ENCODE measurements at places on chromosomes 3 and 15.

GRCh38 chr3:143280984-143281383 lies 161.4 kb downstream of the CHST2 start:
- no peak for DNase-seq

DNA sequence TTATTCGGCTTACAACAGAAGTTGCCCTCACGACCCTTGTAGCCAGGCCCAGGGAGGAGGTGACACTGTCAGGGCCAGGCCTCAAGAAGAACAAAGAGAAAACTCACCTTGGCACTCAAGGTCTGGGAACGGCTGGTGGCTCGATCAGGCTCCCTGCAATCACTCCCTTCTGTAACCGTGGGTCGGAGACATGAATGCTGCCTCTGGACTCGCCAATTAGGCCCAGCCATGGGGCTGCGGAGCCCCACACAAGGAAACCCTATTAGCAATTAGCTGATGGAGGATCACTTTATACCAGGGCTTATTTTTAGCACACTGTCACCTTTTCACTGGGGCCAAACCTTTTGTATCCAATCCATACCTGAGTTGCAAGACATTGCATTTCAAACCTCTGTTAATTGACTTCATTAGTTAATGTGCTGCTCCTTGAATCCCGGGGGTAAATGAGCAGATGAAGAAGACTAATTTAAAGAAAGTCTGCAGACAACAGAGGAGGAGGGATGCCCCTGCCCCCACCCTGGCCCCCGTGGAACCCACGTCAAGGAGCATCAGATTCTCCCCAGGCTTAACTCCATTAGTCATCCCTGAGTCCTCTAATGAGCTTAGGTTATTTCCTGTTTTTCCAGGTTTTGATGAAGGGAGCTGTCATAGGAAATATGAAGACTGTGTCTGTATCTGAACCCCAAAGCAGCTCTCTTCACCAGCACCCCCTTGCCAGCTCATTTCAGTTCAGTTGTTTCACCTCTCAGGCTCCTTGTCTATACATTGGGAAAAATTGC lies 255.3 kb downstream of the RORA start:
- no peak for DNase-seq

DNA sequence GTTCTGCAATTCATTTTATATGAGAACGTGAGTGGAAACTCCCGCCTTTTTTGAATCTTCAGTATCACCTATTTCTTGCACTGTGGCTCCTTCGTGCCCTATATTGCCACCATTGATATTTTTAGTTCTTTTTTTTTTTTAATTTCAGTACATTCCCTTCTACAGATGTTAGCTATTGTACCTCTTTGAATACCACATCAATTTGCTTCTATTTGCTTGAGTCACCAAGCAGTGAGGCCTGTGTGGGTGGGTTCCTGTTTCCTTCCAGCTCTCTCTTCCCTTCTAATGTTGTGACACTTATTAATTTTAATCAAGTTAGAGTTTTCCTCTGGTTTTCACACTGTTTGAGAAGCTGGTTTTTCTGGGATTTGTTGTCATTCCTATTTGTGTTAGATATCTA lies 8.7 kb downstream of the HACD2 start:
- DNase-seq = no peak

GRCh38 chr3:168794427-168794826 lies 698.7 kb upstream of the GOLIM4 start:
- DNase-seq = no peak

DNA sequence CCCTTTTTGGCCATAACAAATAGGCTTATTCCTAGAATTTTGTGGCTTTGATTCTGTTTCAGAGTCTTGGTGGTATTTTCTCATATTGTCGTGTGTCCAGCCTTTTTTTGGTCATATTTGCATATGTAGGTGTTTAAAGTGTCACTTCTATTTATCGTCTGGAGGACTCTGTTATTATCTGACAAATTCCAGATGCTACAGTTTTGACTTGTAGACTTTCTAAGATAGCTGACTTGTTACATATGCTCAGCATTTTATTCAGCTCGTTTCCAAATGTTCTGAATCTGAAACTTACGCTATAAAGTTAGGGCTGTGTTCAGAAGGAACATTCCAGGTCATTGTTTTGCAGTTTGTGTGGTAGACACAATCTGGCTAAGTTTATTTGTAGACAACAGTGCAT lies 1.9 kb downstream of the PPP4R2 start:
- DNase-seq = no peak

DNA sequence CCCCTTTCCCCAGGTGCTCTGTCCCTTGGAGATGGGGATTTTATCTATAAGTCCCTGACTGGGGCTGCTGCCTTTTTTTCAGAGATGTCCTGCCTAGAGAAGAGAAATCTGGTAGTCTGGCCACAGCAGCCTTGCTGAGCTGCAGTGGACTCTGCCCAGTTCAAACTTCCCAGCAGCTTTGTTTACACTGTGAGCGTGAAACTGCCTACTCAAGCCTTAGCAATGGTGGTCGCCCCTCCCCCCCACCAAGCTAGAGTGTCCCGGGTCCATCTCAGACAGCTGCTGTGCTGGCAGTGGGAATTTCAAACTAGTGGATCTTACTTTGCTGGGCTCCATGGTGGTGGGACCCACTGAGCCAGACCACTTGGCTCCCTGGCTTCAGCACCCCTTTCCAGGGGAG lies 38.9 kb downstream of the TMEM266 start:
- DNase-seq = no peak

DNA sequence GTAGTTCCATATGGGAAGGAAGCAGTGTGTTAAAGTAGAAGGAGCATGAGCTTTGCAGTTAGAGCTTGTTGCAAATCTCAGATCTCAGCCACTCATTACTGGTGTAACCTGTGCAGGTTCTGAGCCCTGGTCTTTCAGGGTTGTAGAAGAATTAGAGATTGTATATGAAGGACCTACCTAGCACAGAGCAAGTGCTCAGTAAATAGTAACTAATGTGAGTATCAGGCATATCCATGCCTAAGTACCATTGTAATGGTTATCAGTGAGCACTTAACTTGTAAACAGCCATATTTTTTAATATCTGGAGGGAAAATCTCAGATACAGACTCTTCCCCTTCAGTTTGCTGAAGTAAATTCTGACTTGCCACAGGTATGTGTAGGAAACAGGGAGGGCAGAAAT lies 59.3 kb downstream of the MAP6D1 start:
- DNase-seq = no peak

DNA sequence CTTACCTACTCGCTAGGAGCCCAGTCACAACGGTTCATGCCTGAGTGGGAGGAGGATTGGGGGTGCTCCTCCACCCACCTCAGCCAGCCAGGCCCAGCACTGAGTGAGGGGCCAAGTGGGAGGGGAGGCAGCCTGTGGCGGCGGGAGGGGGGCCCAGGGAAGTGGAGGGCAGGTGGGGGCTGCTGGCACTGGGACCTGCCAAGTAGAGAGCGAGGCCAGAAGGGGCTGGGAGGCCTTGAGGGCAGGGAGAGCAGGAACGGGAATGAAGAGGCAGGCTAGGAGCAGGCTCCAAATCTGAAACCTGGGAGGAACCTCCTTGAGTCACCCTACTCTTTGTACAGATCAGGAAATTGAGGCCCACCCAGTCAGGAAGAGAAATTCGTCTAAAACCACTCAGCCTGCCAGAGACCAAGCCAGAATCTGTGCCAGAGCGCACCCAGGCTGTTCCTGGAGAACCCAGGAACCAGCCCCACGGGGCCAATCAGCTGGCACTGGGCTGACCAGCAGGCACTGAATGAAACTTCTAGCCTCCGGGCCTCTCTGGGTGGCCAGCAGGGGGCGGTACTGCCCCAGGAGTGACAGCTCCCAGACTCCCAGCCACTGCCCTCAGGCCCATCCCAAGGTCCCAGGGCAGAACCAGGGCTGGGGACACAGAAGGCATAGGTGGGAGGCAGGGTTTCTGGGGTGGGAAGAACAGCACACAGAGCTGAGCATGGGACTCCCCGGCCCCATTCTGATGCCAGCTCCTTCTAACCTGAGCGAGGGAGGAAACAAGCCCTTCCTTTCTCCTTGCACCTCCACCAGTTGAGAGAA lies 14.8 kb upstream of the CYP11A1 start:
- peak; percentile 93 for DNase-seq

GRCh38 chr3:128011140-128011539 lies 41.1 kb upstream of the SEC61A1 start:
- peak; percentile 89 for DNase-seq

DNA sequence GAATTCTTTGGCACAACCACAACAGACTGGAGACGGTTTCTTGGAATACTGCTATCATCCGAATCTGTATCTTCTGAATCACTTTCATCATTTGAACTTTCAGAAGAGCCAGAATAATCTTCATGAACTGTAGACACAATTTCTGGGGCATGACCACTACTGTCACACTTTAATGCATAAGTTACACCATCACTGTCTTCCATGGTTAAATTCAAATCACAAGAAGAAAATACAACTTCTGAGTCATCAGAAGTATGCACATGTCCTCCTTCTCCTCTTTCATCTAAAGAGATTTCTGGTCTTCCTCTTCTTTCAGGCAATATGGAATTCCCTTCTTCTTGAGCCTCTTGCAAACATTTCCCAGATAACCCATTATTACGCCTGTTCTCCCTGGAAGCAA lies 42.5 kb downstream of the SETD2 start:
- DNase-seq = no peak

DNA sequence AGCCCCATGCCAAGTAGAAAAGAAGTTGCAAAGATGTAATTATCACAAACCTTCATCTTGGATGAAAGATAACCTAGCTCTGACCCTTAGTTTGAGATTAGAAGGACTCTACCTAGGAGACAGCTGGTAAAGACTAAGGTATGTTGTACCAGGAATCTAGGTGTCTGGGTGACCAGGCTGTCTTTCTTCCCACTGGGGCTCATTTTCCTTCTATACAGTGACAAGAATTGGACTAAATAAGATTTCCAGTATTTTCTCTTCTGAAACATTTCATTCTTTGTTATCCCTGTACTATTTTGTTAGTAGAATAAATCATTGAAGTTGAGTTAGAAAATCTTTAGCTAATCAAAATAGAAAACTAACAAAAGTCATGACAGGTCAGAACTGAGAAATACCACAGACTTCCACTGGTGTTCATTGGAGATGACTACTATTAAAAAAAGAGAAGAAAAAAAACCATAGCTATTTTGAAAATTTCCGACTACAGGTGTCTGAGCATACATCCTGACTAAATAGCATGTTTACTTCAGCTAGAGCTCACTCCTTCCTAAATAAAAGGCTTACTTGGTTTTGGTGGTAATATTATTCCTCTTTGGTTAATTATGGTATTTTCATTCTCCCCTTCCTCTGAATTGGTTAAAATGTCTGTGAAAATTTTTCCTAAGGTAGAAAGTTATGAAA lies 10.1 kb downstream of the TGFBR2 start:
- DNase-seq = no peak

DNA sequence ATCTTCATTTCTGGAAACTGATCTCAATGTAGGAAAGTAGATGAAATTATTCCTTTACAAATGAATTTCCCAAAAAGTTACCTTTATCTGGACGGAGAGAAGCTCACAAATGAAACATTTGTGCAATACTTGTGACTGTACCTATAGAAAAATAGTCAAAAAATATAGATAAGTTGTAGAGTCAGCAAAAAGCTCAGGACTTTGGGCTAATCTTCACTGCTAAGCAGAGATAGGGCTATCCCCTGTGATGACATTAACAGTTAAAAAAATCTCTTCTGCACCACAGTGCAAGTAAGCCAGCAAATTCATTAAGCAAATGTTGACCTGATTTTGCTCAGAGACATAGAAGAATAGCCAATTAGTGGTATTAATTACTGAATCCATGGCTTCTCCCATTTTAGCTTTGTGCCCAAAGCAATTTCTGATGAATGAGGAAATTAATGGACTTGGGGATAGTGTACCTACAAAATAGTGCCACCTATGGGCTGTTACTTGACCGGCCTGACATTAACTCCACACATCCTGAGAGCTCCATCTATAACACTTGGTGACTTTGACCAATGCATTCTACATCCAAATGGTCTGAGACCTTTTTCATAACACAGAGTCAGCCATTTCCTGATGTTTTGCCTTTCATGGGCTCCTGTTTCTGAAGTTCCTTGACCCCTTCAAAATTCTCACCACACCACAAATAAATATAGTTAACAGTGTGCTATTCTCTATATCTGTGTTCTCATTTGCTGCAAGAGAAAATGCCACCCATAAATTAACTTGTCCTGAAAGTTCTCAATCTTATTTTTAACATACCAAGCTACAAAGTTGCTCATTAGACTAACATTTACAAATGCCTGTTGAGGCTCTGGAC lies 105.0 kb downstream of the SSR3 start:
- no peak for DNase-seq

DNA sequence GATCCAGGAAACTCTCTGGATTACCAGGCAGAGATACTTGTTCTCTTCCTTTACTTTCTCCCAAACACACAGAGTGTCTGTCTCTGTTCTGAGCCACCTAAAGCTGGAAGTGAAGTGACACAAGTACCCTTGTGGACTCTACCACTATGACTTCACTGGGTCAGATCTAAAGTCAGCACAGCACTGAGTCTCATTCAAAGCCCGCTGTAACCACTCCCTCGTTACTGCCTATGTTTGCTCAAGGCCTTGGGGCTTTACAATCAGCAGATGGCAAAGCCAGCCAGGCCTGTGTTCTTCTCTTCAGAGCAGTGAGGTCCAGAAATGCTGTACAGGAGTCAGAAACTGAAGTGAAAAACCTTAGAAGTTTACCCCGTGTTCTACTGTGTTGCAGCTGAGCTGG lies 588.3 kb upstream of the SEMA6D start:
- DNase-seq = no peak

- no peak for DNase-seq
Observed at GRCh38 chr3:128366136-128366535, 100.6 kb downstream of the DNAJB8 start.

DNA sequence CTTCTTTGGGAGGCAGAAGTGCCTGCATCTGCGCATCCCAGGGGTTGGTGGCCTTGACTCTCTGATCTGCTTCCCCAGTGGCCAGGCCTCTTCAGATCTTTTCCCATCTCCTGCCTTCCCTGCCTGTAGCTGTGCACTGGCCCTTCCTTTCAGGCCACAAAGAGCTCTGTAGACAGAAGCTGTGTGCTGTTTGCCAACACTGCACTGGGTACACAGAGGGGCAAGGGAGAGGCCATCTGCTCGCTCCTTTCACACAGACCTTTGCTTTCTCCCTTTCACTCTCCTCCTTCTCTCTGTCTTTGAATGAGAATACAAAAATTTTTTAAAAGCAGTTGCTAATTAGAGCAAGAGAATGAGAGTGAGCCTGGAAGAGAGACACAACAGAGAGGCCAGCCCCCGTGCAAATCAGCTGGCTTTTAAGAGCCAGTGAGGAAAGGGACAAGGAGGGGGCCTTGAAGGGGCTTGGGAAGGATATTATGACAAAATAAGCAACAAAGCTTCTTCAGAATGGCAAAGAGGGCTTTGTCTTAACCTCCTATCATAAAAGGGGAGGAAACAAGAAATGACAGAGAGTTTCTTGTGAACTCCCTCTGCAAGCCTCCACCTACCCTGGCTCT lies 170.9 kb downstream of the EPHB1 start:
- no peak for DNase-seq

DNA sequence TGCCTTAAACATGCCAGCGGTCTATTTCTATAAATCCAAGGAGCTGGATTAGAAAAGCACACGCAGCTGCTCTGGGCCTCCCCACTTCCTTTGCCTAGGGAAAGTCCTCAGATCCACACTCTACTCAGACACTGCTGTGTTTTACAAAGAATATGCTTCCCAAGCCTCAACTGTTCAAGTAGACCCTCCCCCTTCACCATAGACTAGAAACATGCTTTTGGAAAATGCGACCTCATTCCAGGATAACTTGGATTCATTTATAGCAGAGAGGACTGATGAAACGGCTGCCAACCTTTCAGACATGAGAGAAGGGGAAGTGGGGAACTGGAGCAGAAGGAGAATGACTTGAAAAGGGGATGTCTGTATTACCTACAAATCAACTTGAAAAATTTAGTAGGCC lies 64.0 kb downstream of the P3H2 start:
- no peak for DNase-seq

Data from upper lobe of right lung (tissue), 1 donor.